ENCODE measurements at places on chromosomes 2 and 18.

- no peak for DNase-seq
Measured at GRCh38 chr2:24435391-24436316, 55.4 kb upstream of the NCOA1 start.

GRCh38 chr2:220341014-220341413 is 713.6 kb downstream of the SLC4A3 start:
- no peak for DNase-seq

GRCh38 chr2:10480359-10480949 is 32.3 kb upstream of the ODC1 start:
- no peak for DNase-seq

GRCh38 chr2:11495844-11496681 is 30.1 kb upstream of the E2F6 start:
- no peak for DNase-seq

DNA sequence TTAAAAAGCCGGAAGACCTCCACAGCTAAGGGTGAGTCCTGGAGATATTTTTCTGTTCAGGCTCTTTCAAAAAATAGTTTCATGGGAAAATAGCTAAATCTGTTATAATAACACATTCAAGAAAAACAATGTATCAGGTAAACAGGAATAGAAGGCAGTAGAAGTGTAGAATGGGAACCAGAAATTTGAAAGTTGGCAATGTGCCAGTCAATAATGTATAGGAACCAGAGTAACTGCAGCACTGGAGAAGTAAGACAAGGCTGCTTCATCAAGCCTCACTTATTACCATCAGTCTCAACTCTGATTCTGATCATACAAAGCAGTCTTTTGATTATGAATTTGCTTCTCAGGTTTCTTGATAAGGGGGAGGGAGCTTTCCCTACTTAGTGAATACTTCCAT is 81.4 kb upstream of the VRK2 start:
- DNase-seq: no peak

DNA sequence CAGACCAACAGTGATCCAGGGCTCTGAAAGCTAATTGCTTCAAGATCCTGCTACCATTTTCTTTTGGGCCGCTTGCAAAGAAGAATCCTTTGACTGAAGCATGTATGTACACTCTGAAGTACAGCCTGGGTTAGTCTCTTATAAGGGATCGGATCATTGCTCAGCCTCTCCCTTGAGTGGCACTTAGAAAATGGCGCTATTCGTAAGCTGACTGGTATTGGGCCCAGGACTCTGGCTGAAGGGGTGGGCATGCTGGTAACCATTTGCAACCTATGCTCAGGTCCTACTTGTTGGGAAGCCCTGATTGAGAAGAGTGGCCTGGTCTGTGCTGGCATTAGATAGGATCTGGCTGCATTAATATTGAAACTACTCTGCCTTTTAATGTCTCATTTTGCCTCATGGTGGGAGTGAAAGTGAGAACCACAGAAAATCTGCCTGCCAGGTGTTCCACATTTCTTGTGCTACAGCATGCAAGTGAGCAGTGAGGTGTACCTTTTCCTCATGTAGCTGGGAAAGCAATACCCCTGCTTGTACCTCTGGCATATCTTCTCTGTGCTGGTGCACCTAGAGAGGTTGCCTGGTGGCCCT is 661 bp upstream of the MGAT5 start:
- no peak for DNase-seq

- no peak for DNase-seq
Measured at GRCh38 chr2:185245806-185246205, 492.8 kb upstream of the FSIP2 start.

- DNase-seq: peak; percentile 53
Measured at GRCh38 chr2:240893363-240893844, 2.6 kb downstream of the MAB21L4 start.

DNA sequence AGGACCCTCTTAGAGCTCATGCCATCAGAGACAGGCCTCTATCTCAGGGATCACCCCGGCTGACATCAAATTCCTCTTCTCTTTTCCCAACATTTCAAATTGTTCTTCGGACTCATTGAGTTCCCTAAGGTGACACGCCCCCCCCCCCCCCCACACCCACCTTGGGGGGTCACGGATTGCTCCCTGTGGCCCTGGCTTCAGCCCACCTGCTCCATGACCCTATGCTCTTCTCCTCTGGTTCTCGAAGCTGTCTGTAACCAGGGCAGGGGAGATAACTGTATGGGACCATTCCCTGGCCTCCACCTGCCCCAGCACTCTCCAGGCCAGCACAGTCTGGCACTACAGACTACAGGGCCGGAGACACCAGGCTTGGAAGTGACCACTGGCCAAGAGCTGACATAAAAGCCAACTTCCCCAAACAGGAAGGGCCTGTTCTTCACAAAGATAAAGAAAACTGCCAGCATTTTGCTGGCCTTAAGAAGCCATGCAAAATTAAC is 7.1 kb downstream of the MTERF4 start:
- DNase-seq: no peak

DNA sequence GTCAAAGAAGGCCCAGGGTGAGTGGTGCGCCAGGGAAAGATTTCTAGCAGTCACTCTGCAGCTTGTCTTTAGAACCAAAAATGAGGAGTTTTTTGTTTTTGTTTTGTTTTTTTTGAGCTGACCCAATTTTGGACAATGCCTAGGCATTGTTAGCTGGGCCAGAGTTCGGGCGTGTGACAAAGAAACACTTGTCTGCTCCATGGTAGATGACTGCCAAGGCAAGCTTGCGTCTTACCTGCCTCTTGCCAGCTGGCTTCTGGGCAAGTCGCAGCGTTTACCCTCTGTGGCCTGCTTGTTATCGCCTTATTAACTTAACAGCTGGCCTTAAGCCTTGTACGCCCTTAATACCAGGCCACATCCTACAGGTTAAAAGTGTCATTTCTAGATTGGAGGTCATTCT is 114.3 kb downstream of the GALNT1 start:
- DNase-seq: no peak

GRCh38 chr2:100987974-100988373 is 14.1 kb upstream of the RPL31 start:
- DNase-seq: no peak

- DNase-seq: no peak
Measured at GRCh38 chr2:95012881-95013550, 12.5 kb upstream of the MAL start.

DNA sequence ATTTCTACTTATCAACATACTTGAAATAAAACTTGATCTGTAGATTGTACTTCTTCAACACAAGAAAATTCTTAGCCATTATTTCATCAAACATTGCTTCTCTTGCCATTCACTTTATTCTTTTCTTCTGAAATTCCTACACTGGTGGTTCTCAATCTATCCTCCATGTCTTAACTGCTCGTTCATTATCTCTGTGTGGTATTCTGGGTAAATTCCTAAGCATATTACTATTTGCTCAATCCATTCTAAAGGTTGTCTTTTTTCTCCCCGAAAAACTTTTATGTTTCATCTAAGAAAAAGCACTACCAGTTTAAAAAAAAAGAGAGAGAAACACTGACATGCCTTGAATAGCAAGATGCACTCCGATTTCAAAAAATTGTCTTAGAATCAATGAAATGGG is 18.0 kb downstream of the SP3 start:
- DNase-seq: no peak

DNA sequence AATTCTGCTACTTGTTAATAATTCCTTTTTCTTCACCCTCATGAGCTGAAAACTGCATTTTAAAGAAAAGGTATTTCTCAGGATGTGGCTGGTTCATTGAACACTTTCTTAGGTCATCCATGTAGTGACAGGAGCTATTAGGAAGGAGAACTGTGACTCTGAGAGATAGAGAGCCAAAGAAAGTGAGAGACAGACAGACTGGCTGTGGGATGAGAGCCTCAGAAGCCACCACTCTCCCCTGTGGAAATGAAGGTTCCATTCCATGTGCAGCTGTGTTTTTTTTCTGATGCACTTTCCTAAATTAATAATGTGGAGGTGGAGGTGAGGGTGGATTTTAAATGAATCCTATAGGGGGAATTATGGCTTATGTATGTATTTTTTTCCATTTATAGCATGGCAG is 113.3 kb downstream of the FAM210A start:
- DNase-seq: no peak

DNA sequence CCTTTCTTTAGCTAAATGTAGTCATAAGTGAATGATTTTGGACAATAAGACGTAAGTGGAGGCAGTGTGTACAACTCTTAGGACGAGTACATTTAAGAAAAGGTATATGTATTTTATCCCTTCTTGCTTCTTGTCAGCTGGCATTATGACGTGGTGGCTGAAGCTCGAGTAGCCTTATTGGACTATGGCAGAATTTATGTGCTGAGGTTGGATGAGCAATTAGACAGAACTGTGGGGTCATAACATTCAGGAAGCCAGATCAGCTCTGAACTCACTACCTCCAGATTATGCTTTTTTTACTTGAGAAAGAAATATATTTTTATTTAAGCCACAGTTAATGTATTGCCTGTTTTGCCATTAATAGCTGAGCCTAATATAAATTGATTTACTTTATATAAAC is 661.5 kb downstream of the ERBB4 start:
- no peak for DNase-seq

DNA sequence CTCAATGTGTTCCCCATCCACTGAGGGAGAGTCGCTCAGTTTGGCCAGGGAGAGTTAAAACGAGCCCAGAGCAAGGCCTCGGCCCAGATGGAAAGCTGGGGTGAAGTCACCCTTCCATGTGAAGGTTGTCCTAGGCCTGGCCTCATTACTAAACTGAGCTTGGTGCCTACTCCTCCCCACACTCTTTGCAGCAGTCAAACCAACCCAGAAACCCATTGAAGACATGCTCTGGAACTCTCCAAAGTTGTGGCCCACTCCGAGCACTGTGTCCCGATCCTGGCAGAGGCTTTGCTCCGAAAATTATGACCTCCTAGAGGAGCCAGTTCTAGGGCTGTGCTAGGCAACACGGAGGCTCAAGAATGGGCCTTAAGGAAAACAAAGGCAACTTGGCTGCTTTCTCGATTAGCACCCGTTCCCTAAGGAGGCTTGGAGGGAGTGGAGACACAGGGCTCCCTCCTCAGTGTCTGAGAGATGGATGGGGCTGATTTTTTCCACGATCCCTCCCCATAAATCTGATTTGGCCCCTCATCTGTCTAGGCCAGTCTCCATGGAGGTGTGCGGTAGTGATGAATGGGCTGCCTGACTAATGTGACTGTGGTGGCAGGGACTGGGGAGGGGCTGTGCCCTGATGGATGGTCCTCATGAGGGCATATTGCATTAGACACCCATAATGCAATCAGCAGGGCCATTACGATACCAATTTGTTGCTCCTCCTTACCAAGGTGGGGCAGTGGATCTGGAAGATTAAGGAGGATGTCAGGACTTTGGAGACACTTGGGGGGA is 11.7 kb upstream of the CYP26B1 start:
- no peak for DNase-seq

- no peak for DNase-seq
Measured at GRCh38 chr2:226915846-226916360, 80.0 kb downstream of the RHBDD1 start.

GRCh38 chr2:149552226-149552625 is 35.3 kb downstream of the MMADHC start:
- DNase-seq: no peak

DNA sequence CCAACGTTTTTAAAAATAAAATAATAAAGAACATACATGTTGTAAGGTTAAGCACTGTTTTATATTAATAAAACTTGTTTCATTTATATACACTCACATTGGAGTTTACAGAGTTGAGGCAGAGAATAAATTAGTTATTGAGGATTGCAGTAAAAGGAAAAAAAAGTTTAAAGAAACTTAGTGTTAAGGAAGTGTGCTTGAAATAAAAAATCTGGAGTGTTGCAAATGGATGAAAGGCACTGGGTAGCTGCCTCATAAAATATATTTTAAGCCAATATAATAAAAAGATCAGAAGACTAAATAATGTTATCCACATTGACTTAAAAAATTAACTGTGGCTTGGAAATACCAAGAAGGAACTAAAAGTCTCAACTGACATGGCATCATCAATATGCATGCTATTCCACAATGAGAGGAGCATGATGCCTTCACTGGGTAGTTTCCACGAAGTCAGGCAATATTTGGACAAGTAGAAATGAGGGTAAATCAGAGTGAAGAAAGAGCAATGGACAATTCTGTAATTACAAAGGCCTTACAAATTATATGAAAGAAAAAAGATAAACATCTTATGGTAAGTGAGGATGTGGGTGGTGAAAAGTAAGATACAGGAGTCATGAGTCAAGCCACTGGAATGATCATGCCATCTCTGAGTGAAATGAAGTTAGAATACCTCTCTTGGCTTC is 2.5 kb downstream of the GALNT3 start:
- no peak for DNase-seq

DNA sequence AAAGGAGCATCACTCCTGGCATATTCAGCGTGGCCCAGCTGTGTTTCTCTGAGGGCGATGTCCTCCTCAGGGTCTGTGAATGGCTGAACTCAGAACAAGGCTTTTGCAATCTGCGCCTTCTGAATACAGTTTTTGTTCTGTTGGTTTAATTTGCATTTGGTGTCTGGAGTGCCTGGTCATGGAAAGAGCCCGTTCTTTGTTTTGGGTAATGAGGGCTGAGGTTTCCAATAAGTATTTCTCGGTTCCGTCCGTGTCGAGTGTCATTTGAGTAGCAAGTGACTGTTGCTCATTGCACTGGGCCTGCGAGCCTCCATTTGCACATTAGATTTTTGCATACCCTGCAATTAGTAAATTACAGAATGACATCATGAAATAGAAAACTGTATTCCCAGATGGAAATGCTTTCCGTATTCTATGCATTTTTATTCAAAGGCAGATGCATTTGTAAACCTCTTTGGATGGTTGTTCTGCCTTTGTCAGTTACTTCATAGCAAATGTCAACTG is 57.3 kb downstream of the NEDD4L start:
- DNase-seq: no peak

- no peak for DNase-seq
Measured at GRCh38 chr18:23504720-23505119, 1.4 kb downstream of the RMC1 start.

DNA sequence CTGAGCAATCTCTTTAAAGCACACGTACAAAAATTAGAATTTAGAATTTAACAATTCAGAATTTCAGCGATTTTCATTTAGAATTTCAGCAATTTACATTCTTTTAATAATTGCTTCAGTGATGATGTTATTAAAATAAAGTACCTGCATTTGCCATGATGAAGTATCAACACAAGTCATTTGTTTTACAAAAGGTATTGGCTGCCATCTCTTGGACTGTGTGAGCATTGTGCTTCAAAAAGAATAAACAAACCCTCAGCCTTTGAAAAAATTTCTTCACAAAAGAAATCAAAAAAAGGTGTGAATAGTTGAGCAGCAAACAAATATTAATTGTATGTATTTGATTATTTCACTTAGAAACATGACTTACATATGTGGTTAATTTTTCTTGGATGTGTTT is 27.1 kb upstream of the ZC3H15 start:
- DNase-seq: no peak

GRCh38 chr2:211203986-211204385 is 647.6 kb downstream of the CPS1 start:
- DNase-seq: no peak

GRCh38 chr2:215388002-215388728 is 47.7 kb downstream of the FN1 start:
- no peak for DNase-seq

DNA sequence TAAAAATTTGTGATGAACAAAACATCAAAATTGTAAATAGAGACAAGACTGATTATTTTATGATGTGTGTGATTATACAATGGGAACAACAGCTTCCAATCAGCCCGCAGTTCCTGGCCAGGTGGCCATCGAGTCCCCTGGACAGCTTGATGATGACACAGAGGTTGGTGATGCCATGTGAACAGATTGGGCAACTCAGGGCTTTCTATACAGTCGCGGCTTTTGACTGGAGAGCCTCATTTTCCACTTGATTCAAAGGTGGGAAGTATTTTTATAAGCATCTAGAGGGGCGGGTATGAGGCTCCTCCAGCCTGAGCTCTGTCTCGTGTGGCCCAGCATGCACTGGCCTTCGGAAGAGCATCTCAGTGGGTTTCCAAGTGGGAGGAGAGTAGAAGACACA is 14.9 kb upstream of the HPCAL1 start:
- DNase-seq: no peak
